ENCODE measurements at places on chromosomes 13 and 19.
A peak's percentile ranks its signal among the peaks of the same experiment; 100 is the strongest.

DNA sequence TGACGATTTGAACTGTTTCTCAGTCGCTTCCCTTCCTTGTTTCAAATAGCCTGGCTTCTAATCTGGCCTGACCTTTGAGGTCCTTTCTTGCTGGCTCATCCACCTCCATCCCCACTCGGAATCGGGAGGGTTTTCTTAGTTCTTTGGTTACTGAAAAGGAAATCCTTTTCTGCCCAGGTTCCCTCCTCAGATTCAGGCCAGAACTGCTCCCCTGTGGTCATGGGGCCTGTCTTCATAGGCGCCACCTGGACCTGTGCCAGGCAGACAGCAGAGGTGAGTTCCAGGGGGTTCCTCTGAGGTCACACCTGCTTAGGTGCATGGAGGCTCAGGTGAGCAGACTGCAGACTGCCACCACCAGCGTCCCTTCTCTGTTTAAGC is 62.4 kb downstream of the AKAP11 start:
- DNase-seq = no peak

DNA sequence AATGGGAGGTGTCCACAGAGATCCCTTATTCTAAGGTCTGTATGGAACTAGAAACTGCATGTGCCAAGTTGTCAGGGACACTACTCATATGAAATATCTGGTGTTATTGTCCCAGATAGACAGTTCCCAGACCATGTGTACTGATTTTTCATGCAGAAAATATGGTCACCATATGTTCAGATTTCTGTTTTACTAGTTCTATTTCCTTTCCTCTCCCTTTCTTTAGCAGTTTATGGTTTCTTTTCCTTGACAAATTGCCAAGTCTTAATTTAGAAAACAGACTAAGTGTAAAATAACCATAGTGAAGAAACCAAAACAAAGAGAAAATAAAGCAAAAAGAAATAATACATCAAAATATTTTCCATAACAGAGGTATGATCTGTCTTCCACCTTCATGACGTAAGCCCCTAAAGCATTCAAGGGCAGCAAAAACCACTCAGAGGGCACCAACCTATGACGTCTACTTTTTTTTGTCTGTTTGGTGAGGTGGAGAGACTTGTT is 248.5 kb downstream of the KCTD12 start:
- no peak for DNase-seq

DNA sequence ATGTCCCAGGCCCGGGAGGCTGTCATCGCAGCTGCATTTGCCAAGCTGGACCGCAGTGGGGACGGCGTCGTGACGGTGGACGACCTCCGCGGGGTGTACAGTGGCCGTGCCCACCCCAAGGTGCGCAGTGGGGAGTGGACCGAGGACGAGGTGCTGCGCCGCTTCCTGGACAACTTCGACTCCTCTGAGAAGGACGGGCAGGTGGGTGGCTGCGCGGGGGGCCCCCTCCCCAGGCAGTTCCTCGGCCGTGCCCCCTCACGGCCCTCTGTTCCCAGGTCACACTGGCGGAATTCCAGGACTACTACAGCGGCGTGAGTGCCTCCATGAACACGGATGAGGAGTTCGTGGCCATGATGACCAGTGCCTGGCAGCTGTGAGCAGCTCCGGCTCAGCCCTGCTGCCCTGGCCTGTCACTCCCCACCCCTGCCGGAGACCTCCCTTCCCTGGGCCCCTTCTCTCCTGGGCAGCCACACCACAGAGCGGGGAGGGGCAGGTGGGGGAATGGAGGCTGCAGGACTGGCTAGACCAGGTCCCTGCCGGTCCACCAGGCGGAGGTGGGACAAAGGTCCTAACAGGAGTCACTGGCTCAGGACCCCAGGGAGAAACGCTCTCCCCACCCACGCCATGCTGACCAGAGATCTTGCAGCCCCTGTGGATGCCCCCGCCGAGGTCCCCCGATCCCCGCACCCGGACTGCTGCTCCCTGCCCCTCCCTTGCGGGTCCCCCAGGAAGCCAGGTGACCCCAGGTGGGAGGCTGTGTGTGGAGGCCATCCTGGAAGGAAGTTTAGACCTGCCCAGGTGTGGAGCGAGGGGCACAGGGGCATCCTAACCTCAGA is 1.1 kb downstream of the CAPS start:
- DNase-seq = no peak

DNA sequence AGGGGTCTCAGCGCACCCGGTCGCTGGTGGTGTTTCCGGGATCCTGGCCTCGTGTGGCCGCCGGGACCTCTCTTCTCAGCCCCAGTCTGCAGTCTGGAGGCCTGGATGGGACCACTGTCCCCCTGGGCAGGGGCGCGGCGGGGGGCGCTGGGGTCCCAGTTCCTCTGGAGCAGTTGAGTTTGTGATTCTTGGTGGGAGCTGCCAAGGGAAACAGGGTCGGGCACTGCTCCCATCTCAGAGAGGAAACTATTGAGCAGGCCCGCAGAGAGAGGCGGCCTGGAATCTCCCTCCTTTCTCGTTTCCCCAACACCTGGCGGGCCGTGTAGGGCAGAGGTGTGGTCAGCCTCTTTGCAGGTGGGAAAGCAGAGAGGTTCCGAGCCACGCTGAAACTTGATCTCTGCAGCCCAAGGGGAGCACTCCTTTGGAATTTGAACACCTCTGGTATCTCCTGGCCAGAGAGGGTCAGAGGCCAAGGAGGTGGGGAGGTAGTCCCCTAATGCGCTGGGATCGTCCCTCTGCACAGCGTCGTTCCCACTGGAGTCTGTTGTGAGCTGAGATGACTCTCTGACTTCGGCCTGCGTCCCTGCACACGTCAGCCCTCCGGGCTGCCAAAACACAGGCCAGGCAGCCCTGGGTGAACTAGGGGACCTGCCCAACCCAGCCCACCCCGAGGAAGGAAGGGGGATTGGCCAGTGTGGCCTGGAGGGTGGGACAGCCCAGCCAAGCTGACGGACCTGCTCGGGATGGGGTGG is 741 bp downstream of the PLEKHF1 start:
- no peak for DNase-seq

- DNase-seq = no peak
These were observed 250.2 kb downstream of the ABCC4 start for GRCh38 chr13:95050800-95051615.

GRCh38 chr13:71828564-71828963 is 38.4 kb downstream of the DACH1 start:
- no peak for DNase-seq

DNA sequence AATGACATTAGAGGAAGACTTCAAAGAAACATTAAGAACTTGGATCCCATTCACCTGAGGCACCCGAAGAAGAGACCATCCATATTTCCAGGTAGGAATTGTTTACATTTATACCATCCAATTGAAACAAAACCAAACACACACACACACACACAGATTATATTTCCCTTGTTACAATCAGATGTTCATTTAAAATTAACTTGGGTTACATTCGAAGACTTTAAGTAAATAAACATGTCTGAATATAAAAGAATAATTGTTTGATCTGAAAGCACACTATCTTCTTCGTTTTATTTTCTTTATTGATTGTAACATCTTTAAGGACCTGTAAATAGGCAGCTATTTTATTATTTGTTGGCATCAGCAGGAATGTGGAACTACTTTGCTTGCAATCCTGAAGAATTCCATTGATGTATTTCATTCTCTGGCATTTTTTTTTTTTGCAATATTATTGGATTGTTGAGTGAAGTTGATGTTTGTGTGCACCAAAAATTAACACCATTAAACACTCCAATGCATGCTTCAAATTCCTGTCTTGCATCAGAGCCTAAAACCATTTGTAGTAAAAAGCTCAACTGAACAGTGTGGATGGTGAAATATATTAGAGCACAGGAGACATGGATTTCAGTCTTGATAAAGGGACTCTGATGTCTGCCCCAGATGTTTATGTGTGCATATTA is 85.3 kb upstream of the FRY start:
- DNase-seq = no peak

DNA sequence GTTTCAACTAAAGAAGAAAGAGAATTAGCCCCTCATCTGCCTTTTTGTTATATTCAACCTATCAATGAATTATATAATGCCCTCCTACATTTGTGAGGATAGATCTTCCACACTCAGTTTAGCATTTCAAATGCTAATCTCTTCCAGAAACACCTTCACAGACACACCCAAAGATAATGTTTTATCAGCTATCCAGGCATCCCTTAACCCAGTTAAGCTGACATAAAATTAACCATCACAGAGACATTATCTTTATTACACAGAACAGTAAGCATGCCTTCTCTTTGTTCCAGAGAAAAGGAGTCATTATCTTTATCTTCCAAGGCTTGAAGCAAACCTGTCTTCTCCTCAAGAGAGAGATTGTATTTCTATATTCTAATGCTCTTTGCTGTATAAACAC is 53.1 kb downstream of the PCDH20 start:
- no peak for DNase-seq

- DNase-seq = no peak
These were observed 51.7 kb upstream of the KLF2 start for GRCh38 chr19:16272945-16273344.

- no peak for DNase-seq
These were observed 87.6 kb downstream of the CYSLTR2 start for GRCh38 chr13:48741377-48741776.

GRCh38 chr13:79987323-79987722 is 353.6 kb downstream of the SPRY2 start:
- DNase-seq = no peak

- DNase-seq = no peak
These were observed 13.4 kb downstream of the PABPC3 start for GRCh38 chr13:25109341-25109740.

GRCh38 chr13:24407844-24408243 is 98.5 kb downstream of the C1QTNF9 start:
- no peak for DNase-seq

GRCh38 chr13:103104340-103104739 is 38.1 kb upstream of the SLC10A2 start:
- no peak for DNase-seq

DNA sequence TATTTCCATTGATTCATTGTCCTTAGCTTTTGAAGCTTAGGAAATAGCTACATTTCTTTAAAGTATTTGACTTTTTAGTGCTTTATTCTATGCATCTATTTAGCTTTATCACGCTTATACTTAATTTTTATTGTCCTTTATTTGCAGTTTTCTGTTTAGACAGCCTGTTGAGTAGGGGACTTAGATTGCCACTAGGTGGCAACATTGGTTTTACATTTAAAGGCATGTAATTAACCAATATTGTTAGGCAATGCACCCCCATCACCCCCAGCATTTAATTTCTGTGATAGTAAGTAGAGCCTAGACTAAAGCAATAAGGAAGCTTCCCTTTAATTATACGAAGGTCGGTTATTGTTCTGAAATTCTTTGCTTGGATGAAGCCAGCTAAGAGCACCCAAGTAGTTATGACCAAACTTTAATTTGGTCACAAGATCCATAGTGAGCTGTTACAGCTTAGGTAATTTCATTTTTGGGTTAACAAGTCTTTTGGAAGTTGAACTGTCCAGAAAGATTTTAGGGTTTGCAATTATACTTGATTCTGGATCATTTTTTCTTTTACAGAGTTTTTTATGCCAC is 36.5 kb downstream of the B3GLCT start:
- DNase-seq = no peak

DNA sequence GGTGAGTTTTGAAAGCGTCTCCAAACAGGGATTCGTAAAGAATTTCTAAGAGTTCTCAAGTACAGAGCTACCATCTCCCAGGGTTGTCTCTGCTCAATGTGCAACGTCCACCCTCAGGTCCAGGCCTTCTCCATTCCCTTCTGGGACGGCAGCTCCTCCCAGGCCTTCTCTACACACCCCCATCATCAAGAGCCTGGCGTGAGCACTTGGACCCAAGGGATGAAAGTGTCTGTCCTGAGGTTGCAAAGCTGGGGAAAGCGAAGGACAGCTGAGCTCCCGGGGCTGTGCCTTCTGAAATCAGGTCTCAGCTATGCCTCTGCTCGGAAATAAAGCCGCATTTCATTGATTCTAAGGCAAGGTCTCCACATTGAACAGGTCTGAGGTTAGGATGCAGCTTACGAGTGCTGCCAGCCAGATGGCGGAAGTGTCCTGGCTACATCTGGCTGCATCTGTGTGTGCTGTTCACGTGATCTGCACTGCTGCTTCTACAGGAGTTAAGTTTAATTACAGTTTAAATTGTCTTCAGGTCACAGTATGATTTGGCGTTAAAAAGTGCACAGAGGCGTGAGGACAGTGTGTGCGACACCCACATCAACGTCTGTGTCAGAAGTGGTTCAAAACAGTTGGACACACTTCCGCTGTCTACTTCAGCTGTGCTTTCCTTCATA is 27.0 kb upstream of the MIER2 start:
- DNase-seq = no peak

DNA sequence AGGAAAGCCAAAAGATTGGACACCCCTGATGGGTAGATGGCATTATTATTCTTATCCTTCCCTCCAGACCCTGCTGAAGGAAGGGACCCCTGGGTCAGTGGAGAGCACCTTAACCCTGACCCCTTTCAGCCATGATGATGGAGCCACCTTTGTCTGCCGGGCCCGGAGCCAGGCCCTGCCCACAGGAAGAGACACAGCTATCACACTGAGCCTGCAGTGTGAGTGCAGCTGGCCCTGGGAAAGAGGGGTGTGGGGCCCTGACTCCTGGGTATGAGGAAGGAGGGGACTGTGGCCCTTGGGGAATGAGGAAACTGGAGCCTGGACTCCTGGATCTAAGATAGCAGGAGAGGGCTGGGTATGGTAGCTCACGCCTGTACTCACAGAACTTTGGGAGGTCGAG is 2.7 kb downstream of the KIRREL2 start:
- no peak for DNase-seq

DNA sequence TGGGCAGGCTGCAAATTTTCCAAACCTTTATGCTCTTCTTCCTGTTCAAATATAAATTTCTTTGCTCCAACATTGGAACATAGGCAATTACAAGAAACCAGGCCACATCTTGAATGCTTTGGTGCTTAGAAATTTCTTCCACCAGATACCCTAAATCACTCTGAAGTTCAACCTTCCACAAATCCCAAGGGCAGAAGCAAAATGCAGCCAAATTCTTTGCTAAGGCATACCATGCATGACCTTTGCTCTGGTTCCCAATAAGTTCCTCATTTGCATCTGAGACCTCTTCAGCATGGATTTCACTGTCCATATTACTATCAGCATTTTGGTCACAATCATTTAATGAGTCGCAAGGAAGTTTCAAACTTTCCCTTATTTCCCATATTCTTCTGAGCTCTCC is 130.9 kb downstream of the DIAPH3 start:
- no peak for DNase-seq

DNA sequence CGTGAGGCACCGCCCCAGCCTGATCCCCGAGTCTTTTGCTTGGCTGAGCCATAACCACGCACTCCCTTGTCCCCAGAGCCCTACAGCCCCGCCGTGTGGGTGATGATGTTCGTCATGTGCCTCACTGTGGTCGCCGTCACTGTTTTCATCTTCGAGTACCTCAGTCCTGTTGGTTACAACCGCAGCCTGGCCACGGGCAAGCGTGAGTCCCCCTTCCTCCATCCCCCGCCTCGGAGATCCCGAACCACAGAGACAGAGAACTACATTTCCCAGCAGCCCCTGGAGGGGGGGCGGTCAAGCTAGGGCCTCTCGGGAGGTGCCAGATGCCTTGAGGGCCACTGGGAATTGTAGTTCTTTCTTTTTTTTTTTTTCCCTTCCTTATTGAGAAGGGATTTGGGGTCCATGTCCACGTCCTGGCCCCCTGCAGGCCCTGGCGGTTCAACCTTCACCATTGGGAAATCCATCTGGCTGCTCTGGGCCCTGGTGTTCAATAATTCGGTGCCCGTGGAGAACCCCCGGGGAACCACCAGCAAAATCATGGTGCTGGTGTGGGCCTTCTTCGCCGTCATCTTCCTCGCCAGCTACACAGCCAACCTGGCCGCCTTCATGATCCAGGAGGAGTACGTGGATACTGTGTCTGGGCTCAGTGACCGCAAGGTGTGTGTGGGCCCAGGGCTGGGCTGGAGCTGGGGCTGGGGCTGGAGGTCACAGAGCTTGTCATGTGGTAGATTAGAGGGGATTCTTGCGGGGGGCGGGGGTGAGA is 25.9 kb downstream of the GRIN2D start:
- peak; percentile 65 for DNase-seq

- DNase-seq = no peak
These were observed 126.5 kb downstream of the ZNF536 start for GRCh38 chr19:30498707-30499106.

Measured in activated gamma-delta T cell treated with Interleukin-2 at 50 U/mL for 16 hours (primary cell).